ENCODE measurements at places on chromosomes 7 and 10. TPM values are rescaled to one million over a fixed set of nuclear protein-coding genes. Genes with fewer than 3 reads are reported as not detected.

VSTM2A gene
- not detected for total RNA-seq

LIPJ gene
- under 0.01 TPM for total RNA-seq

NUTM2D gene
- 1.6 TPM for total RNA-seq

ANKRD1 gene
- 1,685 TPM for total RNA-seq

TNRC18 gene
- 71.4 TPM for total RNA-seq

NKX6-2 gene
- not detected for total RNA-seq

ADAP1 gene
- total RNA-seq = 4.3 TPM

CFAP58 gene
- total RNA-seq = 0.65 TPM

WNT8B gene
- total RNA-seq = not detected

HKDC1 gene
- 0.16 TPM for total RNA-seq

TRIM50 gene
- total RNA-seq = not detected

MYL7 gene
- total RNA-seq = not detected

TMEM273 gene
- 68.0 TPM for total RNA-seq

KCNH2 gene
- 0.06 TPM for total RNA-seq

ACBD7 gene
- total RNA-seq = 3.1 TPM

BHLHA15 gene
- total RNA-seq = 0.13 TPM

TMEM270 gene
- total RNA-seq = not detected

CALY gene
- not detected for total RNA-seq

NRG3 gene
- 10.6 TPM for total RNA-seq

CRTAC1 gene
- 3.1 TPM for total RNA-seq

GRM3 gene
- not detected for total RNA-seq

SERPINE1 gene
- 270 TPM for total RNA-seq

CTNNA3 gene
- total RNA-seq = not detected

NUTM2E gene
- not detected for total RNA-seq

CYP3A4 gene
- not detected for total RNA-seq
